ENCODE measurements at places on chromosomes 2 and 18.

GRCh38 chr2:226730481-226730880 is 69.1 kb downstream of the IRS1 start:
- no peak for DNase-seq

DNA sequence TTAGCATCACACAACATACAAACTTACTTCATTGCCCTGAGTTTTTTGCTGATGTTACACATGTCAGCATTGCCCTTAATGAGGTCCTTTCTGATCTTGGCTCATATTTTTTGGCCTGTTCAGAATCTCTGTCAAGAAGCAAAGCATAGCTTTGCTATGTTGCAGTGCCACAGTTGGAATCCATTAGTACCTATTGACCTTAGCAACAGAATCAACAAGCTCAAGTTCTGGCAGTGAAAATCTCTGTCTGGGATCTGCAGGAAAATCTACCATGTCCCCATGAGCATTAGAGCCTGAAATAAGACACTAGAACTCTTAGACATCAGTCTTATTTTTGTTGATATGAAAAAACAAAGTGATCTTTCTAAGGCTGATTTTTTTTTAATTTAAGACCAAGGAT is 105.6 kb upstream of the FHL2 start:
- DNase-seq, result no peak

DNA sequence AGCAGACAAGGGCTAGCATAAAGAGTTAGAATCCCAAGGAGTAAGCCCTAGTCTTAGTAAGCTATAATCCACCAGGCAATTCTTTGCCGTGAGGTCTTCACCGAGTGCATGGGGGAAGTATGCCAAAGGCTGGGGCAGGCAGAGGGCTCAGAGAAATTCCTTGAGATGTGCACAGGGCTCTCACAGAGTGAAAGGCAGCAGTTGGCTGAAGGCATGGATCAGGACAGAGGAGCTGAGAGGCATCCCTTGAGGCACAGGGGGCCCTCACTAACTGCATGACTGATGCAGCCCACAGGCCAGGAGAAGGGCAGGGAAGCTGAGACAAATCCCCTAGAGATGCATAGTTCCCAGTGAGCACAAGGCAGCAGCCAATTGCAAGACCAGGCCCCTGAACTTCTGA is 34.1 kb downstream of the PTH2R start:
- no peak for DNase-seq

DNA sequence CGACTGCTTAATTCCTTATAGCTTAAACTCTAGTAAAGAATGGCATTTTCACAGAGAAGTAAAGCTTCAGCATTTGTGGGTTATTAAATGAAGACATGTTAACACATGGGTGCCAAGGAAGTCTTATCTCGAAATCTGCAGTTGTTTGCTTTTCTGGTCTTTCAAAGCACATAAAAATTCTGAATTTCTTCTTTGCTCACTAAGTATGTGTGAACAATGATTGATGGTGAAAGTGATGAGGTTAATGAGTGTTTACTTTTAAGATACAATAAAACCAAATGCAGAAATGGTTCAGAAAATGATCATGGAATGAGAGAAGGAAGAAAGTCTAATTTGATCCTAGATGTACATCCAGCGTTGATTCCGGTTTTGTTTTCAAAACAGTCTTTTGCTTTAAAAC is 234.6 kb upstream of the RAB12 start:
- DNase-seq, result no peak

DNA sequence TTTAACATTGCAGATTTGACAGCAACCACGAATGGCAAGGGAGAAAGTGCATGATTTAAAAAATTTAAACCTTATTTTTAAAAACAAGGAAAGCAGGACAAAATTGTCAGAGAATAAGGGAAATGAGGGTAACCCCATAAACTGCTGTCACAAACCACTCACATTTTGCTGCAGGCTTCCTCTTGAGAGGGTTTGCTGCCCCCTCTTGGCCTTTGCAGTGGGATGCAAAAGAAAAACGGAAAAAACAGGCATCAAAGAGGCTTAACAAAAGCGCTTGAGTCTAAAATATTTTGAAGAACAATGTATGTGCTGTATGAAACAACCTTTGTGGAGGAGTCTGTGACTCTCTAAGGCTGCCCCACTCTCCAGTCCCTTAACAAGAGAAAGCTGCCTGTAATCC is 91.6 kb downstream of the TMX3 start:
- peak; percentile 22 for DNase-seq

DNA sequence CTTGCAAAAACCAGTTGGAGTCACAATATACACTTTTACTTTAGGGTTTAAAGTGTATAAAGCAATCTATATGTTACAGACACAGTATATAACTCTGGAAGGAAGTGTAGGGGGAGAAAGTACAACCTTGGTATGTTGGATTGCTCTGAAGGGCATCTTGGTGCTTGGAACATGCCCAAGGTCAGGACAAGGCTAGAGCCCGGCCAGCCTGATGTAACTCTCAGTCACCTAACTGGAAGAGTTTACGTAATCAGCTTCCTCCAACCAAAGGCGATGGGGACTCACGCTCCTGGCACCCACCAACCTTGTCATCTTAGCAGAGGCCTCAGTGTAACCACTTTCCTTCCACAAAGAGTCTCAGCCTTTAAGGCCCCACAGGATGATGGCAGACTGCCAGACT is 181.1 kb upstream of the ACAA2 start:
- no peak for DNase-seq

DNA sequence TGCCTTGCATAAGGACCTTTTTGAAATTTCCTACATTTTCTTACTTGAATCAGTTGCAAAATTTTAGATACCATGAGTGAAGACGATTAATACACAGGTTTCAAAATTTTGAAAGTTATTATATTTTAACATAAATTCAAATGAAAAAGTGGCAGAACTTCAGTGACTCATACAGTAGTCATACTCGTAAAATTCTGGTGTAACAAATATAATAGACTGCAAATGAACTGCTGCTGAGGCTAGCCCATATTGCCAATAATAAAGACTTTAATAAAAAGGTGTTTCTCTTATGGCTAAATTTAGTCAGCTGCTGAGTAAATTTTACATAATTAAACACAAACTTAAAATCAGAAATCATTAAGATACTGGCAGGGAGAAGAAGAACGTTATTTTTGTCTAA is 36.9 kb downstream of the MSH6 start:
- DNase-seq, result no peak

DNA sequence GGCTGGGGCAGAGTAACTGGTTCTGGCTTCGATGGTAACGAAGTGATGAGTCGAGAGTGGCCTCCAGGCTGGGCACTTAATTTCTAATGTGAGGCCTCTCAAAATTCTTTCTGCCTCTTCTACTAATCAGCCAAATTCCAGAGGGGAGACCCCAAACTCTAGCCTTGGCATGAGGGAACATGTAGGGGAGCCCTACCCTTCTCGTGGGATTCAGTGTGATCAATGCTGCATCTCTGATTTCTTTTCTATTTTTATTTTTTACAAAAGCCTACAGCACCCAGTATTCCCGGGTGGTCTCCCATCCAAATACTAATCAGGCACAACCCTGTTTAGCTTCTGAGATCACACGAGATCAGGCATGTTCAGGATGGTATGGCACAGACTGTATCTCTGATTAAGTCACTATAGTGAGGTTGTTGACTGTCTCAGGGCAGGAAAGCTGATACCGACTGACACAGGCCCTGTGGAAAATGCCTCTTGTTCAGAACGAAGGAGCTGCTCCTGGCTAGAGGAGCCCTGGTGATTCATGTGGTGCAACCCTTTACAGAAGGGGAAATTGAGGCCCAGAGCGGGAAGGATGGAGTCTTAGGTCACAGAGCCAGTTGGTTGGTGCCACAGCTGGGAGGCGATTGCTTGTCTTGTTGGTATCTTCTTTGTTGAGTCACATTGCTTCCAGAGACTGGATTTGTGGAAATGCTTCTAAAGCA is 126.3 kb upstream of the HS6ST1 start:
- no peak for DNase-seq

- DNase-seq, result no peak
Measured at GRCh38 chr18:25724121-25724520, 366.3 kb downstream of the SS18 start.

- no peak for DNase-seq
Measured at GRCh38 chr18:80077873-80078272, 31.2 kb upstream of the ADNP2 start.

GRCh38 chr2:150520033-150520432 is 32.6 kb upstream of the RND3 start:
- DNase-seq, result no peak

DNA sequence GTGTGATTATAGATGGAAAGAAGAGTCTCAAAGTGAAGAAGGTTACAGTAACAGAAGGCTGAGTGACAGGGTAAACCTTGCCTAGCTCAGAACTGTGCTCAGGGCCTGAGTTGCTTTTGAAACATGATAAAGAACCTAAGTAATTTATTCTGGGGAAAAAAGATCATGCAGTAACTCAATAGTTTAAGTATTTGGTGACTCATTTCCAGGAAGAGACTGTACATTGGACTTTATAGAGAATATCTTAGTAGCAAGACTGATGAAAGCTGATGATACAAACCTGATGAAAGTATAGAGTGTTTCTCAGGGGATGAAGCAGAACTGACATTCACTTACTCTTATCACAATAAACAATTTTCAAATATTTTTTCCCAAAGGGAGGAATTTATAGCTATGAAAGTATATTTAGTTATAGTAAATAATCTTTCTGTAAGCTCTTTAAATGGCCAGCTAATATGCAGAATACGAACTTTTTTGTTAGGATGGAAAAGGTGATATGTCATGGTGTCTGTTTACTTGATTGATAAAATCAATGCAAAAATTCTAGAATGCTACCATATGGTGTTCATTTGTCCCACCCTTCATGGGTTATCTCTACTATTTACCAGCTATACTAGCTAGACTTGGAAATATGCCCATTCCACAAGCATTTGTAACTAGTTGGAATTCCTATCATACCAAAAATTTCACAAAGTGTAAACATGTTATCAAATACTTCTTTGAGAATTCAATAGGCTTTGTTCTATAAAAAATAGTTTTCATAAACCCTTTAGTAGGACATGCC is 1265.5 kb upstream of the ACVR2A start:
- DNase-seq, result no peak

GRCh38 chr18:21057112-21057511 is 54.5 kb downstream of the ROCK1 start:
- no peak for DNase-seq

- no peak for DNase-seq
Measured at GRCh38 chr2:30034052-30034775, 112.6 kb upstream of the YPEL5 start.

GRCh38 chr2:48459921-48460320 is 70.0 kb upstream of the STON1 start:
- no peak for DNase-seq

DNA sequence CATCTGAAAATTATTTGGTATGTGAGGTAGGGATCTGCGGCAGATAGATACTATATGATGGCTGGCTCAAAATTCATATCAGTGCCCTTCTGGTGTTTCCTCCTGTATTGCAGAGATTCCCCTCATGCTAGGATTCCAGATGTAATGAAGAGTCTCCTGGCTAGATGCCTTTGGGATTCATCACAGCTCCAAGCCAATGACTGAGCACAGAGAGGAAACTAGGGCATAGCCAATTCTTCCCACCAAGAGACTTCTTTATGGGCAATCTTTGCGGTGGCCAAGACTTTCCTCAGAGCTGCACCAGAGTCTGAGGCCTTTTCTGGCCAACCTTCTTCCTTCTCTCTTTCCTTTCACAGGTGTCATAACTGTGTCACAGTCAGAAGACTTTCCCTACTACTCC is 25.5 kb upstream of the CIB4 start:
- no peak for DNase-seq

DNA sequence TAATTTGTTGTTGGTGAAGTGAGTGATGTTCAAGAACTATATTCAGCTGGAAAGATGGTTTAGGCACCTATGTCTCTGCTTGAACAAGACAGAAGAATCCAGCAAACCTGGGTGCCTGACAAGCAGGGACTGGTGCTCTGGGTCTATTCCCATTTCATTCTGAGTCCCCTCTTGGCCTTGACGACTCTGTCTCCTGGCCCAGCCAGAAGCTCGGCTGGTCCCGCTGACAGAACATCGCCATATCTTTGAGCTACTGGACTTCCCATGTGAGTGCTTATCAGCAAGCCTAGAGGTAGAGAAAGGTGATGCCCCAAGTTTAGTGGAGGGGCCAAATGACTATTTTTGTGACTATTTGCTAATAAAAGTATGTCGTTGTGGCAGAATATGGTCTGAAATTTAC is 48.2 kb downstream of the SDC1 start:
- DNase-seq, result no peak

GRCh38 chr2:20156836-20157192 is 68.1 kb downstream of the SDC1 start:
- no peak for DNase-seq

DNA sequence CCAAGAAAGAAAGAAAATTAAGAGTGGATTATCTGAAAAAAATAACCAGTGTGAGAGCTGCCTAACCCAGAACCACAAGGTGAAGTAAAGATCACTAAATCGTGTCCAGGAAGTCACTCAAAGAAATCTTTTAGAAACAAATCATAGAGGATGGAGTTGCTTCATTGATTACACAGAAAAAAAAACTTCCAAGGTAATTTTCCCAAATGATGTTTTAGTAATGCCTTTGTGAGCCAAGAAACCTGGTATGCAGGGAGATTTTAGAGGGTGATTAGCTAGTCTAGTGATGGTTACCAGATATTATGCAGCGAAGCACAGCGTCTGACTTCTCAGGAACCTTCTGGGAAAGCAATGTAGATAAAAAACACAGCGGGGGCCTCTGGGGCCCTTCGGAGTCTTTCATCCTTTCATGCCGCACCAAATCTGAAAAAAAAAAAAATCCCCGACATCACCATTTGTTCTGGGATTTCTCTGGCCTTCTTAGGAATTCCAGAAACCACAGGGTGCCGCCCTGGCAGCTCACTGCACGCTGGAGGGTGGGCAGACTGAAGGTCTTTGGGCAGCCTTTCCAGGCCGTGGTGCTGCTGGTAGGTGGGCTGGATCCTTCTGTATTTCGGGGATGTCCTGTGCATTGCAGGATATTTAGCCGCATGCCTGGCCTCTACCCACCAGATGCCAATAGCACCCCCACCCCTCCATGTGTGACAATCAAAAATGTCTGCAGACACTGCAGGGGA is 17.3 kb downstream of the ALPK2 start:
- no peak for DNase-seq

- no peak for DNase-seq
Measured at GRCh38 chr2:40374543-40375240, 77.2 kb downstream of the SLC8A1 start.

- no peak for DNase-seq
Measured at GRCh38 chr2:199019898-199020507, 437.7 kb downstream of the SATB2 start.
